CD4-positive, alpha-beta T cell (primary cell): ENCODE measurements at places on chromosomes 16 and 17. TPM values are rescaled to one million over a fixed set of nuclear protein-coding genes. Genes with fewer than 3 reads are reported as not detected.

Gene USH1G
- total RNA-seq = not detected

DNA sequence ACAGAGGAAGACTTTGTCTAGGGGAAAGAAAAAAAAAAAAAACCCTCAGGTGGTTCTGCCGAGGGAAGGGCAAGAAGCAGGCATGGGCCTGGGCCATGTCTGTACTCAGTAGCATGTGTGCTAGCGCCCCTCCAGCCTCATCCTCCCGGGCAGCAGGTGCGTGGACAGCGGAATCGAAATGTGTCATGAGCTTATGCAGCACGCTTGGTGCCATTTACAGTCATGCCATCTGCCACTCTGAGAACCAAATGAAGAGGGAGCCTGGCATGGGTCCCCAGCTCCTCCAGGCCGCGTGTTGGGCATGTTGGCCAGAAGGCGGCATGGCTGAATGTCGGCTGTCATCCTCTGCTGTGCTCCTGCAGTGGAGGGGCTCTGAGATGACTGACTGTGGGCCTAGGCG, 31.4 kb downstream of the CRAMP1 start:
- DNase-seq = no peak

Gene TAT
- total RNA-seq = not detected

GRCh38 chr17:80652756-80653330, 108.2 kb downstream of the RPTOR start:
- DNase-seq = no peak

- no peak for DNase-seq
Observed at GRCh38 chr16:9042964-9043680, 48.3 kb upstream of the HAPSTR1 start.

Gene KRT9
- total RNA-seq = not detected

- no peak for DNase-seq
Observed at GRCh38 chr17:76451506-76451905, 1.4 kb downstream of the UBE2O start.

Gene GPR142
- total RNA-seq = not detected

Gene EPN3
- total RNA-seq = not detected

Gene BEAN1
- not detected for total RNA-seq

Gene TCAP
- 6.4 TPM for total RNA-seq

Gene PRR35
- total RNA-seq = not detected
